Muscle of back (tissue), 13 donors: ENCODE measurements at places on chromosomes 3 and 15. TPM values are rescaled to one million over a fixed set of nuclear protein-coding genes. Genes with fewer than 3 reads are reported as not detected.
A peak's percentile ranks its signal among the peaks of the same experiment; 100 is the strongest.

Gene AADACL2
- not detected for polyA plus RNA-seq

Gene SMCO1
- polyA plus RNA-seq, result 2.0 TPM

Gene CCK
- polyA plus RNA-seq, result 6.5 TPM

Gene ITGA11
- 9.7 TPM for polyA plus RNA-seq

Gene RNF13
- polyA plus RNA-seq, result 38.7 TPM

Gene SYNPR
- polyA plus RNA-seq, result not detected

Gene PATL2
- 0.57 TPM for polyA plus RNA-seq

Gene KBTBD12
- polyA plus RNA-seq, result 22.1 TPM

Gene DMXL2
- polyA plus RNA-seq, result 19.8 TPM

Gene KCNAB1
- 4.2 TPM for polyA plus RNA-seq

Gene CXCR6
- polyA plus RNA-seq, result 0.41 TPM

Gene ATP13A3
- 20.6 TPM for polyA plus RNA-seq

- DNase-seq, result no peak
Observed at GRCh38 chr15:37105889-37106288, 5.5 kb upstream of the MEIS2 start.

GRCh38 chr3:32577581-32578556 lies 7.2 kb upstream of the DYNC1LI1 start:
- peak; percentile 63 for DNase-seq

- no peak for DNase-seq
Observed at GRCh38 chr3:142087676-142088075, 61.7 kb downstream of the TFDP2 start.

GRCh38 chr15:77871852-77872371 lies 205.6 kb downstream of the TBC1D2B start:
- DNase-seq, result no peak

- DNase-seq, result no peak
Observed at GRCh38 chr3:181326637-181327223, 337.2 kb upstream of the DNAJC19 start.

GRCh38 chr3:71905426-71905825 lies 120.5 kb upstream of the PROK2 start:
- DNase-seq, result no peak

- DNase-seq, result no peak
Observed at GRCh38 chr3:23431764-23432163, 228.6 kb downstream of the UBE2E2 start.

GRCh38 chr3:53045518-53046170 lies at the start of gene SFMBT1:
SFMBT1 (minus strand) TSS chr3:53046073; CDS start chr3:52969128, 76,945 bp downstream.
- peak; percentile 54 for DNase-seq

GRCh38 chr15:76982356-76982755 lies 12.6 kb upstream of the PSTPIP1 start:
- DNase-seq, result no peak

DNA sequence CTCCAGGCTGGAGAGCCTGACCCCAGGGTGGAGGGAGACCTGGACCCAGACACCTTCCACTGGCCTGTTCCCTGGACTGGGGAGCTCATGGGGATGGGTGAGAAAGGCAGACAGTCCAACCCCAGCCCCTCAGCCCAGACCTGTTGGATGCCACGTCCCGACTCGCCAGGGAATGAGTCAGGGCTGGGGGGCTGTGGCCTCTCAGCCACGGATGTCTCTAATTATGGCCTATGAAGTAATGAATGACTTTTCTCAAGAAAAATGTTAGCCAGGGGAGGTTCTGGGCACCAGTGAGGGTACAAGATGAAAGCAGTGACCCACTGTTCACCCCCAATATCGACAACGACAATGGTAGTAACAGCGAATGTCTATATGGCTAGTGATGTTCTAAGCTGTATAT lies 107.0 kb upstream of the RPL32 start:
- no peak for DNase-seq

- no peak for DNase-seq
Observed at GRCh38 chr15:99326235-99326634, 75.0 kb downstream of the LRRC28 start.

- peak; percentile 91 for DNase-seq
Observed at GRCh38 chr15:71278989-71279756, 163.9 kb downstream of the THSD4 start.

DNA sequence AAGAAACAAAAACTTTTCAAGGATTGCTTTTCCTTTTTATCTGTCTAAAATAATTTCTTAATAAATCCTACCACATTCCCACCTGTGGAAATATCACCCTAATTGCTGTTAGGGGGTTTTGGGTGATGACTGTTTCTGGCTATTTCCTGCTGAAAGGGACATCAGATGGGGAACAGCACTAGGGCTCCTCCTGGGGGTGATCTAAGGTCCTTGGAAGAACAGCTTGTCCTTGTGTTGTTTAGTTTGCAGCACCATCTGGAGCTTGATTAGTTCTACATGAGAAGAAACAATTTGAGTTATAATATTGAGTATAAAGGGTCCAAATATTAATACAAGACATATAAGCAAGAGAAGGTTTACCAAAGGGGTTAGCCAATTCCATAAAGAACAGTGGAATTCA lies 18.7 kb downstream of the OR5H15 start:
- DNase-seq, result no peak

DNA sequence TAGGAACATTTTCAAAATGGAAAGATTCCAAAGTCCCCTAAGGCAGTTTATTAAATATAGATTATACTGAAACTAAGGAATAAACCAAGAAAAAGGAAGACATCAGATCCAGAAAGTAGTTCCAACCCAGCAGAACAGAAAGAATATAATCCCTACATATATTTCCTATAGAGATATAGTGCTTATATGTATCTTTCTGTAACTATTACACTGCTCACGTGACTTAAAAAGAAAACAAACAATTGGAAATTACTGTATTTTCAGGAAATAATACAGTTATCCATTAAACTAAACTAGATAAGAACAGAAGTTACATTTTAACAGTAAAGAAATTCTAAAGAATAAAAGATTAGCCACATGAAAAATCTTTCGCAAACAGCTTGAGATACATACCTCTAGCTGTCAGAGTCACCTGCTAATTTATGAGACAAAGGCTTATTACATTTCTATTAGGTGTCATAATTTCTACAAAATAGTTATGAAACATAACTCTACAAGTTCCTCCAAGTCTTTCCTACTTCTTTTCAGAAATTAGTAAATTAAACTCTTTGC lies 10.5 kb downstream of the DPH6 start:
- no peak for DNase-seq

- peak; percentile 21 for DNase-seq
Observed at GRCh38 chr3:197335428-197336132, 37.2 kb upstream of the DLG1 start.

- DNase-seq, result no peak
Observed at GRCh38 chr3:10763817-10764258, 52.2 kb upstream of the SLC6A11 start.

DNA sequence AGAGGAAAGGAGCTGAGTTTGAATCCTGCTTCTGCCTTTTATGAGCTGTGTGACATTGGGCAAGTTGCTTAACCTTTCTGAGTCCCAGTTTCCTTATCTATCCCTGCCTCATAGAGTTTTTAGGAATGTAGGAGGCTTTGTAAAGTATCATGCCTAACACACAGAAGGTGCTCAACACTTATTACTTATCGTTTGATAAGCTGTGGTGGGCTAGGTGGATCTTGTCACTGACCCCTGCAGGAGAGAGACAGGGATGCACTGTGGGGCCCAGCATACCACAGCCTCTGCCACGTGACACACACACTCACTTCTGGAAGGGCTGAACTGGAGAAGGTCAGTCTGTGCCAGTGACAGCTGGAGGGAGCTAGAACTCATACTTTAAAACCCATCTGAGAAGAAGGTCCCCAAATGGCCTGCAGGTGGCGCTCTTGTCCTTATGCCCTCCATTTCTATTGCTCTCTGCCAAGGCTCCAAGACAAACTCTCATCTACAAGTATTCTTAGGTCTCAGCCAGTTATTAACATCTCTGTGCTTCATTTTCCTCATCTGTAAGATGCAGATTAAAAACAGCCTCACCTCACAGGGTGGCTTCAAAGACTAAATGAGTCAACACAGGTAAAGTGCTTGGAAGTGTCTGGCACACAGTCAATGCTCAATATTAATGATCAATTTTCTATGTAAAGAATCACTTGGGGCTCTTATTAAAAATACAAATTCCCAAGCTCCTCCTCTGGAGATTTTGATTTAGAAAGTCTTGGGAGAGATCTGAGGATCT lies 57.5 kb upstream of the HACD2 start:
- peak; percentile 68 for DNase-seq

- DNase-seq, result no peak
Observed at GRCh38 chr15:95948411-95948810, 382.1 kb upstream of the NR2F2 start.

GRCh38 chr15:65631503-65631902 lies 9.8 kb downstream of the SLC24A1 start:
- no peak for DNase-seq

DNA sequence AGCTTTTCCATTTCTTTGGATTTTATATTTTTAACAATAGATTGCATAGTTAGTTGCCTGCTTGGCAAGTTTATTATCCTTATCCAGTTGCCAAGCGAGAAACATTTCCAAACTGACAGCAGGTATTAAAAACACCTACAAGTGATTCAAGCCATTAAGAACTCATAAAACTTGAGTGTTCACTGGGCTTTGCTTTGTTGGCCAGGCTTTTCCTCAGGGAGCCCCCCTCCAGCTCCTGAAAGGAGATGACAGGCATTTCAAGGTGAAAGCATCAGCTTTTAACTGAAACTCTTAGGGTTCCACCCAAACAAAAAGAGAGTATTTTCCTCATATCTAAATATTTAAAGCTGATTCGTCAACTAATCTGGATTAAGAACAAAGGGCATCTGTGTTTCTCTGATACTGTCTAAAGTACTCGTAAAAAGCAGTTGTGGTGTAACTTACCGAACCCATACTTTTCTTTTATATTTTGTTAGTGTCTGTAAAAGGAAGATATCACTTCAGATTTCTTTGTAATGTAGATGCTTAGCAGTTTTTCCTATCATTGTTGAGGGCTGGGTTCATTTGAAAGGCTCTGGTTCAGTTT lies 363.4 kb downstream of the OTOL1 start:
- no peak for DNase-seq

- no peak for DNase-seq
Observed at GRCh38 chr15:96583671-96584070, 253.2 kb downstream of the NR2F2 start.

GRCh38 chr15:49331951-49332350 lies 91.1 kb upstream of the FGF7 start:
- no peak for DNase-seq

- DNase-seq, result no peak
Observed at GRCh38 chr3:72678380-72678779, 169.9 kb downstream of the SHQ1 start.

- no peak for DNase-seq
Observed at GRCh38 chr3:164208821-164209220, 869.5 kb downstream of the SI start.

DNA sequence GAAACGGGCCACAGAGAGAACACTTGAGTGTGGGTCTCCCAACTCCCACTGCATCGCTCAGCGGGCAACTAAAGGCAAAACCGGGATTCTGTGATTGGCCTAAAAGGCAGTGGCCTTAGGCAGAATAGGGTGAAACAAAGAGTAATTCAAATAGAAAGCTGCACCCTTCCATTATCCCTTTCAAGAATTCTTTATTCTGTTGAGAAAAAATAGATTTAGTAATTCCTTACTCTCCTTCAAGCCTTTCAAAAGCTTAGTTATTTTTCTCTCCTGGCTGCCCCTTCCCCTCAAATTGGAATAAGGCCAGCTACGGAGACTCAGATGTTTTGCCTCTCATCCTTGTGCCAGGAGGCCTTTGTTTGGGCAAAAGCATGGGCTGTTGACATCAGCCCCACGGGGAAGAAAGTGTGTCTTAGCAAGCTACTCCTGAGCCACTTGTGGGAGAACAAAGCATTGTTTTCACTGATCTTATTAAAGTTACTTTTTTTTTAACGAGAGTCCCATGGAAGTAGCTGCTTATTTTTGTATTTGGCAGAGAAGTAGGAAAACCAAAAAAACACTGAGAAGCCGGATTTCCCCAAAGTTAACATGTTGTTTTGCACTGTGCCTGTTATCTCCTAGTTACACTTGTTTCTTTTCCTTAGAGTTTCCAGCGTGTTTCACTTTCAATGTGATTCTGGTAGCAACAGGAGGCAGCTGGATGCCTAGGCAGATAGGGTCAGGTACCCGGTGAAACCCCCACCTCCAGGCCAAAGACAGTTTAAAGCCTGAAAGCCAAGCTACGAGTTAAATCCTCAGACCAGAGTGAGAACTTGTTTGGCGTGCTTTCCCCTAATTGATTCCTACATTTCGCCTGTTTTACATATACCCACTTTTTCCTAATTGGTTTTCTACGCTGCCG lies 2.2 kb downstream of the ST6GAL1 start:
- DNase-seq, result peak; percentile 60

DNA sequence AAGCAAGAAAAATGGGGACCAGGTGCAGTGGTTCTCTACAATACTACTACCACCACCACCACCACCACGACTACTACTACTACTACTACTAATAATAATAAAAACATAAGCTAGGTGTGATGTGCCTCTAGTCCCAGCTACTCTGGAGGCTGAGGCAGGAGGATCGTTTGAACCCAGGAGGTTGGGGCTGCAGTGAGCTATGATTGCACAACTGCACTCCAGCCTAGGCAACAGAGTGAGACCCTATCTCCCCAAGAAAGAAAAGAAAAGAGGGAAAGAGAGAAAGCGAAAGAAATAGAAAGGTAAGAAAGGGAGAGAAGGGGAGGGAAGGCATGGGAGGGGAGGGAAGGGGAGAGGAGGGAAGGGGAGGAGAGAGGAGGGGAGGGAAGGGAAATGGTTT lies 350.6 kb downstream of the FOXP1 start:
- no peak for DNase-seq

DNA sequence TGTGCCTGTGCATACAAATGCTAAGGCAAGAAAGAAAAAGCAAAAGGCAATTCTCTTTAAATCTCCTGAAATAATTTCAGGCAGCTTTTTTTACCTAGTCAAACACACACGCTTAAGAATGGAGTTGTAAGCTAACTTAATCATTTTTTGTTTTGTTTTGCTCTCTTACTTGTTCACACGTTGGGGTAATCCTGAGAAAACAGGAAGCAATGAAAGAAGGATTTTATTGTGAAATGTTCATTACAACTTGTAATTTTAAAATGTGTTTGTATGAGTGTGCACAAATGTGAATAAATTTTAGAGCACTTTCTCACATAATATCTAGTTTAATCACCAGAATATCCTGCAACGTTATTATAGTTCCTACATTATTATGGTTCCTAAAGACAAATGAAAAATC lies 263.8 kb downstream of the LPP start:
- DNase-seq, result no peak

- DNase-seq, result no peak
Observed at GRCh38 chr15:69926006-69926405, 171.7 kb downstream of the TLE3 start.

GRCh38 chr15:41183581-41183980 lies 47.0 kb downstream of the EXD1 start:
- DNase-seq, result peak; percentile 4

DNA sequence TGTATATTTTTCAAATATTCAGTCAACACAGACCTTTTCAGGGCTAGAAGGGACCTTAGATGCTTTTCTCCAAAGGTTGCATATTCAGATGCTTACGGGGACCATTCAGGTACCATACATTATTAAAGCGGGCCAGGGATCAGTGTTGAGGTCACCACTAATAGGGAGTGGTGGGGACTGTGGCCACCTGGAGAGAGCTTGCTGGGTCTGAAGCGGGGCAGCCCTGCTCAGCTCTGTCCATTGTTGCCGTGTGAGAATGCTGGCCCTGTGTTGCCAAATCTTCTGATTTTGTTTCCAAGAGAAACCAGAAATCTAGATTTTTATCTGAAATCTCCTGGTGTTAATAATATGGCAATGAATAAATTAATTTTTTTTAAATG lies 23.7 kb downstream of the ABHD2 start:
- no peak for DNase-seq

- DNase-seq, result no peak
Observed at GRCh38 chr3:184189421-184189820, 3.4 kb downstream of the ABCF3 start.

- peak; percentile 36 for DNase-seq
Observed at GRCh38 chr3:193905541-193906396, 230.2 kb upstream of the HES1 start.
